ENCODE measurements at places on chromosomes 7 and 10.

- no peak for DNase-seq
These were observed 25.0 kb upstream of the CALN1 start for GRCh38 chr7:72437061-72437585.

- DNase-seq = peak; percentile 50
These were observed 285.9 kb upstream of the FZD8 start for GRCh38 chr10:35927990-35928488.

DNA sequence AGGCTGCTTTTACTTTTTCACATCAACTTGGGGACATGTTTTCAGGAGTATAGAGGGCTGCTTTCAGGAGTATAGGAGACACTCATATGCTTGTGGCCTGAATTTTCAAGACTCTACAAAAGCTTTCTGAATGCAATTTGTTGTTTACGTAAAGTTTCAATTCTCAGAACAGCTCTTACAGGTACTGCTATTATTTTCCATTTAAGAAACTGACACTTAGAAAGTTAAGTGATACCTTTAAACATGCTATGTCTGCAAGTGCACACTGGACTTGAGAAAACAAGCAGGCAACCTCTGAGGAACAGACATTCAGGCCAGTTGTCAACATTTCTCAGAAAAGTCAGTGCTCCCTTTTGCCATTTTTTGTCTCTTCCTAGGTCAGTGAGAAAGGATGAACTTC, 70.0 kb upstream of the PHYHIPL start:
- no peak for DNase-seq

GRCh38 chr7:122199171-122199570, 55.1 kb upstream of the AASS start:
- peak; percentile 80 for DNase-seq

DNA sequence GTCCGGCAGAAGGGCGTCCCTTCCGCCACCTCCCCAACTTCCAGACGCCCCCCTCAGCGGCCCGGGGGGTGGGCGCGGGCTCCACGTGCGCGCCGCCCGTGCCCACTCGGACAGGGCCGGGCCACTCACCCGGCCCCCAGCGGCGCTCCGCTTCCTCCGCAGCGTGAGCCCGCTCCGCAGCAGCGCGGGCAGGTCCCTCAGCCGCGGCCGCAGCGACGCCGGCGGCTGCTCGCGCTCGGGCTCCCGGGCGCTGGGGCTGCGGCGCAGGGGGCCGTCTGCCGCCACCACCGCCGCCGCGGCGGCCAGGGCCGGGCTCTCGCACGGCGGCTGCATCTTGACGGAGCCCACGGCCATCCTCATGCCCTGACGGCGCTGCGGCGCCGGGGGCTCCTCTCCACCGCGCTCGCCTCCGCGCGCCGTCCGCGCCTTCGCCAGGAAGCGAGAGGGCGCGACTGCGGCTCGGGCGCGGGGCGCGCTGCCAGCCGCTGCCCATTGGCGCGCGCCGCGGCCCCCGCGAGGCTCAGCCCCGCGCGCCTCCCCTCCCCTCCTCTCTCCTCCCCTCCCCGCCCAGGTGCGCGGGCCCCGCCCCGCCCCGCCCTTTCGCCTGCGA, at the start of gene RAPGEF5:
TSS of gene RAPGEF5 (minus strand) at position 454 of the 610 bp plus-strand sequence. CDS start at position 360, 94 bp downstream.
- DNase-seq = peak; percentile 49

DNA sequence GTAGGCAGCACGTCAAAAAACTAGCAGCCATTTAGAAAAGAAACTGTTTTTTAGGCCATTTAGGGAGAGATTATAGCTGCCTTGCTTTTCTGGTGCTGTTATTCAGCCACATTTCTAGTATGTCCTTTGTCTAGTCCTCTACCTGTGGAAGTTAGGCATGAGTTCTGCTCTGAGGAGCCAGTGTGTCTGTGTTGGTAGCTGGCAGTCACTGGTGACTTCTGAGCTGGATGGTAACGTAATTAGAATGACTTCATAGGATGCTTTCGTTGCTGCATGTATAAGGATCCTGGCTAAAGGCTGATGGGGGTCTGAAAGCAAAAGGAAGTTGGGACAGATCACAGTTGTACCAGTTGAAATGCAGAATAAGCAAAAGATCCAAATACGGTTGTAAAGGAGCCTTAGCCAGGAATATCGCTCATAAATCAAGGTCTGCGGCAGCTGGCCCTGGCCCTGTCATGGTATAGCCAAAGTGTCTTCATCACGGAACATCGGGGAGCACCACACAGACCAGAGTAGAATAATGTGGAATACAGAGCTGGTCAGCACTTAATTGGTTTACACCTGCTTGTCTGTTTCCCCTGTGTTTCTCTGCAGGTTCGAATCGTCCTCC, 226.7 kb downstream of the EXOC4 start:
- no peak for DNase-seq
